Epithelial cell of esophagus (primary cell): ENCODE measurements at places on chromosomes 6 and 20.

- DNase-seq, result no peak
Observed at GRCh38 chr6:130961148-130961547, 101.9 kb downstream of the EPB41L2 start.

DNA sequence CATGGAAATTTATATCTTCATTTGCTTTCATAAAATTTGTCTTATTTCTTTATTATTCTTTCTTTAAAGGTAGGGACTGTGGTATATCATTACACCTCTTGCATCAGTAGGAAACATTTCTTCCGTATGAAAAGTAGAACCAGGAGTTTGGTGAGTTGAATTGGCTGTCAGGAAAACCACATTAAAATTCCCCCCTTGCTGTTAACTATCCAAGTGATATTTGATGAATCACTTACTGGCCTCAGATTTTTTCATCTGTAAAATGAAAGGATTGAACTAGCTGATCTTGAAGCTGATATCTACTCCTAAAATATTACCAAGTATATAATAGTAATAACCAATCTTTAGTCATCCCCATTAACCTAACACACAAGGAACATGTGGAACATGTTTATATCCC is 460.9 kb downstream of the GJA1 start:
- peak; percentile 16 for DNase-seq

DNA sequence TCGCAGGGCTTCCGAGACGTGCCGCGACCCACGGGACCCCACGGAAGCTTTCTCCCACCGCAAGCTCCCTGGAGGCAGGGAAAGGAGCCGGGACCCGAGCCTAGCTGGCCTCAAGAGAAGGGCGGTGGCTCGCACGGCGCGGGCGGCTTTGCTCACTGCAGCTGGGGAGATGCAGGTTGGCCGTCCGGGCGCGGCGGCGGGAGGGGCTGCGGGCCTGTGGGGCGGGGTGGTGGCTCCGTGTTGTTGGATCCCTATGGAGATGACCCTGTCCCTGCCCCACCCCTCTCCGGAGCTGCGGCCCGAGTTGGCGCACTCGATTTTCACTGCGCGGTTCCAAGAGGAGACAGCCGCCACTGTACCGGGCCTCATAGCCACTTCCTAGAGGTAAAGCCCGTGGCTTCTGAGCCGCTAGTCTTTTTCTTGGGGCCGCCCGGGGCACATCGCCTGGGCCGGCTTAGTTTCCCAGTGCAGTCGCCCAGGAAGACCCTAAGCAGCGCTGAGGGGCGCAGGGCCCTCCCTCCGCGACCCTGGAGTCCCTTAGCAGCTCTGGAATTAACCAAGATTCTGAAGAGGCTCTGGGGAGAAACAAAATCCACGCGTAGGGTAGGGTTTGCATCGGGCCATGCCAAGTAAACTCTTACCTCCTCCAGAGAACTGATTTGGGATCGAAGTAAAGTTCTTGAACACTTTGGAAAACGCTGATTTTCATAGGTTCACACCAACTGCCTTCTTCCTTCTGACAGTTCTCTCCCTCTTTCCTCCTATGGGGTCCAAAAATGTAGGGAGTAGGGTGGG is at the start of gene ECT2L:
TSS of gene ECT2L (plus strand) at position 279 of the 795 bp plus-strand sequence. CDS start 17,188 bp downstream, outside the sequence.
- DNase-seq, result peak; percentile 76

DNA sequence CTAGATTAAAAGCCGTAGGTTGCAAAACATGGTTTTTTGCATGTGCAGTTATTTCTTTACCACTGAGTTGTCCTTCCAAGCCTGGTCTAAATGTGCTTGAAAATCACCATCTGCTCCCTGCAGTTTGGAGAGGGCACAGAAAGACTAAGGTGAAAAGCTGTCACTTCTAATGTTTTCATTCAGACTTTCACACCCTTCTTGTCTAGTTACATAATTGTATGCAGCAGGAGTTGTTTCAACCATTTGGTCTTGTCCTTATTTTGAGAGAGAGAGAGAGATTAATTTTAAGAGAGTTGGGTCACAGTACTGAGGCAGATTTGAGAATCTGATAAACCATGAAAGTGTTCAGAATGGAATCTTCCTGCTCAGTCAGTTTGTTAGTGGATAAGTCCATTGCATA is 82.5 kb downstream of the ARID1B start:
- no peak for DNase-seq

DNA sequence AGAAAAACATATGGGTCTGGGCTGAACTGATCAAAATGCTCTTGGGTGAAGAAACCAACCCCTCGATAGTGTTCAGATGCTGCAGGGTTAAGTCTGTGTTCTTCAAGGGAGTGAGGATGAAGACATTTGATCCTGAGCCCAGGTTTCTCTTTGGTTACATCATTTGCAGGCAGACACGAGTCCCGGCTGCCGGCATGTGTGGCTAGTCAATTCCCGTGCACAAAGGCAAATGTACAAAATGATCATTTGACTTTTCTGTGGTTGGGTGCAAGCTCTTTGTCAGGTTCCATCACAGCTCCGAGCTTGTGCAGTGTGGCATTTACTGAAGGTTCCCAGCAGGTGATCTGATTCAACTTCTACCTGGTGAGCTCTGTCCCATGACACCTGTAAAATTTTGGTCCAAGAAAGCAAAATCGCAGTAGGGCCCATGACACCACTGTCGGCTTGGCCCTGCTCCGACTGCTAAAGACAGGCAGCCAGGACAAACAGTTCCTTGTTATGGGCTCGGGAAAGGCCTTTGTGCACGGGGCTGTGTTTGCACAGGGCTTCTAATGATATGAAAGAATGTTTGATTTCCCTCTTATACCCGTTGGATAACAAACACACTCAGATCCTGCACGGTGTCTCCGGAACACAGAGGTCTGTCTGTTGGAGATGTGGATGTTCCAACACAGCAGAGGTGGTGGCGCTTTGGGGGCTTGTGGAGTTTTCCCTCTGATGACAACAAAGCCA is 46.9 kb downstream of the GJA10 start:
- no peak for DNase-seq

- no peak for DNase-seq
Observed at GRCh38 chr6:6314596-6314995, 5.9 kb downstream of the F13A1 start.

DNA sequence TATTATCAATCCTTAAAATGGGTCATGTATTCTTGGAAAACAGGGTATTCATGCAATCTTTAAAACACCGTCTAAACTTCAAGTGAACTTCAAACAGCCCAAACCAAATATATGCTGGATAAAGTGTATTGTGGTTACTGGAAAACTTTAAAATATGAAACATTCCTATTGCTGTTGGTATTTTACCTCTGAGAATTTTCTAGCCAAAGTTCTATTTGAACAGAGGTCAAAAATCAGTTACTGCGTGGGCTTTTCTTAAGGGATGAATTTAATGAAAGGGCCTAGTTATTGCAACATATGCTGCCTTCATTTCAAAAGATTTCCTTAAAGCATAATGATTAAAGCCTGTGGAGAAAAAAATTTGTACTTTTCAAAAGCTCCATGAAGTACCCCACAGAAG is 436.0 kb downstream of the PLCB1 start:
- no peak for DNase-seq

DNA sequence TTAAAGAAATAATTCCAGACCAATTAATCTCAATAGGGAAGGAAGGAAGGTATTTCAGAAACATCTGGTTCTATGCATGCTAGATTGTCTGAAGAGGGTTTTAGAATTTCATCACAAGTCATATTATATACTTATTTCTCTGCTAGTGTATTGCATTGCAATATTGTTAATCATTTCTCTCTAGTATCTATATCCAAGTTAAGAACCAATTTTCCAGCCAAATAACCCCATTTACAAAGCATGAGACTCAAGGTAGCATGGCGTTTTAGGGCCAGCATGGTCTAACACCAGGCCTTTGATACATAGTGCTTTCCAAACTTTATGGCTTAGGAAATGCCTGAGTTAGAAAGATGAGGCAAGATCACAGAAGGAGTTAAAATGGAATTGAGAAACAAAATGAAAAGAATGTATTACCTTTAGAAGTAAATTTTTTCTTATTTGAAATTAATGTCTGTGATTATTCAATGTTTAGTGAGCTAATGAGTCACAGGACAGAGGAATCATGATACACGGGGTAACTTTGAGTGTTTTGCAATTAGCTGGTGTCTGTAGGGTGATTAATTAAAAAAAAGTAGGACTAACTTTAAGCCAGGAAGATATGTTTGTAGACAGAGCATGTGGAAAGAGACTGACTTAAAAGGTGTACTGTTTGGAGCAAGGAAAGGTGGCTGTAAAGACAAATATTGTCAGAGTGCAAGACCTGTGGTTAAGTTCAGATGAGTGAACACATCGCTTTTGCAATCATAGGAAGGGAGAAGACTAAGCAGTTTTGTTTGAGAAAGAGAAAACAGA is 1006.2 kb upstream of the CITED2 start:
- DNase-seq, result peak; percentile 76

- peak; percentile 61 for DNase-seq
Observed at GRCh38 chr20:62267543-62267942, 29.2 kb downstream of the OSBPL2 start.

GRCh38 chr20:61650912-61651733 is 399.1 kb downstream of the CDH4 start:
- DNase-seq, result no peak
